Tibial nerve (tissue), 4 donors: ENCODE measurements at places on chromosomes 7 and 10. TPM values are rescaled to one million over a fixed set of nuclear protein-coding genes. Genes with fewer than 3 reads are reported as not detected.

The GPNMB gene
- 53.3 TPM for total RNA-seq

DNA sequence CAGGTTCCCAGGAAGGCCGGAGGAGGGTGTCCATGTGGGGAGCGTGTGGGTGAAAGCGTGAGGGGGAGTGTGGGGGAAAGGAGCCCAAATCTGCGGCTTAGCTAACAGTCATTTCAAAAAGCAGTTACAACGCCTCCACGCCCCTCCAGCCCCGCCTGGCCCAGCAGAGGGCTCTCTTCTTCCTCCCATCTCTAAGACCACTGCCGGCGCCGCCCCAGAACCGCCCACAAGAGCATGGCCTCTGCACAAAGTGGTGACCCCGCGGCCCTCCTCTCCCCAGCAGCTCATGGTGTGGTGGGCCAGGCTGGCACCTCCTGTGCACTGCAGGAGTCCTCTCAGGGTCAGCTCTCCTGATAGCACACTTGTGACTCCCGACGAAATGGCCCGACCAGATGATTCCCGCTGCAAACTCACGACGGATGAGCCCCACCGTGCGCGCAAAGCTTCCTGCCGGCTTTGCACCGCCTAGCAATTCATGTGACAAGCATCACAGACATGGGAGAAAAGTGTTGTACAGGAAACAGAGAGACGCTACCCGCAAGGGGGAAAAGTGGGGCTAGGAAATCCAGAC lies 12.4 kb upstream of the HUS1 start:
- DNase-seq, result peak; percentile 81

DNA sequence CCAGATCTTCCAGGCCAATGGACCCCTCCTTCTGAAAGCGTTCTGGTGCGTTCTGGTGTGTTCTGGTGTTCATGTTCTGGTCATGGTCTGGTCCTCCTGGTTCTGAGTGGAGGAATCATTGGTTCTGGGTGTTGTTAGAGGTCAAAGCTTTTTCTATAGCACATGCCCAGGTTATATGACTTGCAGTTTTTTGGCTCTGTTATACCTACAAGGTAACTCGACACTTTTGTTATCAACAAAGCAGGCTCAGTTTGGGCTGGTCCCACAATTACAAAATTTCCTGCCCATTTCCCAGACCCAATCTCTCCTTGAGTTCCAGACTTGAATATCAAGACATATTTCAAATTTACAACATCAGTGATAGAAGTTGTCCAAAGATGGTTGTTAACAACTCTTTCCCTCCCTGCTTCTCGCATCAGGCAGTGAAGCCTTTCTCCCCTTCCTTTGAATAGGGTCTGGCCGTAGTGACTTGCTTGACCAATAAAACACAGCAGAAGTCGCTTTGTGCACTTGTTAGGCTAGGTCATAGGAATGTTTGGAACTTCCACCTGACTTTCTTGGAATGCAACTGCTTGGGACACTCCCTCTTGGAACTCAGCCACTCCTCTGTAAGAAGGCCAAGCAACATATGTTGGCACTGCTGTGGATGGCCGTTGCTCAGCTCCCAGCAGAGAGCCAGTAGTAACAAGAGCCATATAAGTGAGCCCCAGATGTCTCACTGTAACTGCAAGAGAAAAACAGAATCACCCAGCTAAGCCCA lies 83.1 kb upstream of the STEAP1B start:
- DNase-seq, result no peak

The MKX gene
- total RNA-seq, result 0.87 TPM

GRCh38 chr10:86301971-86302370 lies 64.6 kb downstream of the GRID1 start:
- no peak for DNase-seq

The NACAD gene
- total RNA-seq, result 6.1 TPM
